ENCODE measurements at places on chromosomes 5 and 9.

DNA sequence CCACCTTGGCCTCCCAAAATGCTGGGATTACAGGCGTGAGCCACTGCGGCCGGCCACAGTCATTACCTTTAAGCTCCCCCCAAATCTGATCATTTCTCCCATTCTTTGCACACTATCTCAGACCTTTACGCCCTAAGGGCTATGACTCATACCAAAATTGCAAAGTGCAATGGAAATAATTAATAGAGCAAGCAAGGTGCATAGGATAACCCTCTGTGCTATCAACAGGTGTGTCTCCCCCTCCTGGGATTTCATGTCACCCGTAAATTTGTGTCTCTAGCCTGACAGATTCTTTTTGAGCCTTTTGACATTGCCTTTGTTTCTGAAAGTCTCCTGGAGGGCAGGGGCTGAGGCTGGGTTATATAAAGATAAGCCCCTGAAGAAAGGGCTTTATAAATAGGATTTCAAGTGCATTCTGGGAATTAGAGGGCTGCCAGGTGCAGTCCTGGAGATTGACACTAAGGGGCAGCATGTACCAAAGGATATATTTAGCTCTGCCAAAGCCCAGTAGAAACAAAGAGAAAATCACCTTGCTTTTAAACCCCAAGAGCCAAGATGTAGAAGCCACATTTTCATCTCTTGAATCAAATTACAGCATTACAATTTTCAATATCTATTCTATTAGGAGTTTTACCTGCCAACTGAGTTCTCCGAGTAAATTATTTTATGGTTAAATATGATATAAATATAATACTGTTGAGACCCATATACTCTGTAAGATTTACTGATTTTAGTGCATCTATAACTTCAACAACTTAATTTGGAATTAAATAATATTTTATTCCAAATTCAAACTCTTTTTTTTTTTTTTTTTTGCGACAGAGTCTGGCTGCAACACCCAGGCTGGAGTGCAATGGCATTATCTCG lies 18.2 kb downstream of the S100Z start:
- DNase-seq: peak; percentile 80

DNA sequence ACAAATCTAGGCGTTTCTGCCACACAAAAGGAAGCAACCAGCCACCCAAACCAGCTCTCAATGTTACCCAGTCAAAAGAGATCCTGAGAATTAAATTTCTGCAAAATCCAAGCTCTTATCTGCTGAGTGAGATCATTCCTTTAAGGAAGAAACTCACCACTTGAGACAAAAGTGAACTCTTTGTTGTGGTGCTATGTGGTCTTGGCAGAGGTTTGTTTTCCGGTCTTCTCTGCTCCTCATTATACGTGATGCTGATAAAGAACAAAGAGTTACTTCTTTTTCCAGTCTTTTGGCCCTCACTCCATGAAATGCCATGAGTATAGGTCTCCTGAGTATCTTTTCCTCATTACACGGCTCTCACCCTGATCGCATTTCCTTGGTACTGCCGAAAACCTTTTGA lies 82.1 kb downstream of the PRKACG start:
- no peak for DNase-seq

- DNase-seq: no peak
Measured at GRCh38 chr5:125311743-125312142, 565.3 kb upstream of the ZNF608 start.

- DNase-seq: no peak
Measured at GRCh38 chr5:80067016-80067415, 31.9 kb downstream of the THBS4 start.

DNA sequence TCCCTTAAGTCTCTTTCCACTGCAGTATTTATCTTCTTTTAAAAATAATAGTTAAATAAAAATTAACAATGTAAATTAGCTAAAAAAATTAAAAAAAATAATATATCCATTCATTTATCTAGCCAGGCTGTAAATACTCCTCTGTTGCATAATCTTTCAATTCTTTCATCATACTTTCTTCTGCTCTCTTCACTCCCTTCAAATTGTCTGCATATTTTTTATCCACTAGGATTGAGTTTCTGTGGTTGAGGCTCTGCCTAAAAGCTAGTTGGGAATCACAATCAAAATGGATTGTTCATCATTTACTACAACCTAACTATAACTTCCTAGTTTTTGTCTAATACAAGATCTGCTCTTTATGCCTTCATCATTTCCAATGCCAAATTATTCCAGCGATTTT lies 182.2 kb downstream of the PDE4D start:
- no peak for DNase-seq

DNA sequence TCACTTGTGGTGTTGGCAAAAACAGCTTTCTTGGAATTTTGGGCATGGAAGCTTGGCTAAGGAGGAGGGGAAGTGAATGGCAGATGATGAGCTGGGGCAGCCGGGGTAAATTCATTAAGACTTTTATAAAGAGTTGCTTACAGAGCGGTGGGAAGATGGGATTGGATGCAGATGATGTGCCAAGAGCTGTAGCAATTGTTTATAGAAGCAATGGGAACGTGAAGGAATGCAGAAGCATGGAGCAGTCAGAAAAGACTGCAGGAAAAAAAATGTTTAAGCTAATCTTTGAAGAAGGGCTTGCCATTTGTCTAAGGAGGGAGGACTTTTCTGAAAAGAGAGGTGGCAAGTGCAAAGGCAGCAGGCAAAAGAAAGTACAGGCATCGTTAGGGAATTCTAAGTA lies 86.6 kb upstream of the SHISAL2B start:
- DNase-seq: no peak

GRCh38 chr9:127399736-127400269 lies 2.8 kb downstream of the SLC2A8 start:
- no peak for DNase-seq

DNA sequence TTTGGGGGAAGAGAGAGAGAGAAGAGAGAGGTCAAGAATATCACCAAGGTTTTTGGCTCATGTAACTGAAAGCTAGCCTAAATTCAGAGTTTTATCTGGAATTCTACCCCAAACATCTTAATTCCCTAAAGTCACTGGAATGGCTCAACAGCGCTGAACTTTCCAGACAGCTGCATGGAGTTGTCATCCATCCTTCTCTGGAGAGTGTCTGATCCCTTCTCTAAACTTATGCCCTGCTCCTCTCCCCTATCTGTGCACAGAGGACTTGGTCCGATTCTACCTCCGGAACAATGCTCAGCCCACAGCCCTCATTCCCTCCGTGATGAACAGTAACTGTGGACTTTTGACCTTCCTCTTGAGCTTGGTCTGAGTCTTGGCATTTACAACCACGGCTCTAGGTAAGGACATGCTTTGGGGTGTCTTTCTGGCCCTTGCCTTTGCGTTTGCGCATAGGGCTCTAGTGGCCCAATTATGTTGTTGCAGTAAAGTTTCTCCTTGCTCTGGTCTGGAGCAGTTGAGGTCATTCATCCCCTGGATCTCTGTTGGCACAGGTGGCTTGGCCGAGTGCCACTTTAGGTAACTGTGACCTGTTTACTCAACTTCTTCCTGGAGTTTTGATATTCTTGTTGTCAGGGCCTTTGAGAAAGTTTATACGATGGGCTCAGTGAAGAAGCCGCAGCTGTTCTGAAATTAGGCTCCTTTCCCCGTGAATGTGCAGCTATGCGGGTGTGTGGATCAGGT lies 18.3 kb upstream of the CD180 start:
- DNase-seq: no peak

GRCh38 chr9:120235081-120235480 lies 344.9 kb downstream of the CDK5RAP2 start:
- no peak for DNase-seq

GRCh38 chr5:160547872-160548271 lies 126.2 kb downstream of the PTTG1 start:
- no peak for DNase-seq

DNA sequence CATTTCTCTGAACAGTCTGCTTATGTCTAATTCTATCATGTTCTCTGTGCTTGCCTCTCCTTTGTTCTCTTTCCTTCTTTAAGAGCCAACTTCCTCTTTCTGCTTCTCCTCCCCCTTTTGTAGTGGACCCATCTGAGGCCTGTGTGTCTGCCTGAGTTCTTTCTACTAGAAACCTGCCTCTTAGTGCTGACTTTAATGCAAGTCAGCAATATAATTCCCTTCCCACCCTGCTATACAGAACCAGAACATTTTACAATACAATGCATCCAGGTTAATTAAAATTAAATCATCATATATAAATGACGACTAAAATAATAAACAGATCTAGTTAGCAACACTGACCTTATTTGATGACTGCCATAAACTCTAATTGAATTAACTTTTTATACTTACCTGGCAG lies 82.6 kb upstream of the GAS1 start:
- DNase-seq: no peak

DNA sequence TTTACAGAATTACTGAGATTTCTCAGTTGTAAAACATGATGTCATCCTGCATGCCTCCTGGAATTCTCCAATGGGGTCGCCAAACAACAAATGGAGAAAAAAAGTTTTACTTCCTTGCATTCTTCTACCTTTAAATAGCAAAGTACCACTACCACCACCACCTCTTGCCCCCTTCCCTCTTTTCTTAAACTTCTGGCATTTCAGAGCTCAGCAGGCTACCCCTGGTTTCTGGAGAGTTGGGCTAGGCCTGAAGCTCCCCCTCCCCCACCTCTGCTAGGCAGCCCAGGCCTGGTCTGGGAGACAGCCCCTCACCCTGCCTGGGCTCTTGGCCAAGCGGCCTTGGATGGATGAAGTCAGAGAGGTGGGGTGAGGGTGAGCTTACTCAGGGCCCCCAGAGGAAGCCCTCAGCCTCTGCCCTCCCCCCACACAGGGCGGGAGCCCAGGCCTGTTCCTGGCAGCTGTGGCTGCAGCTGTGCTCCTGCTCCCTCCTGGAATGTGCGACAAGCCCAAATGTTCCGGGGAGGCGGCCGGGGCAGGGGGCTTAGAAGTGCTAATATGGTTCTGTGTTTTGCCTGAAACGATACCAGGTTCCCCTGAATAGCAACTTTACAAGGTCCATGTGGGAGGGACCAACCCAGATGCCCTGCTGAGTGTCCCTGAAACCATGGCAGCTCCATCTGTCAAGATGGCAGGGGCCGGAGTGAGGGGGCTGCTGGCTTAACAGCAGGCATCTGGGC lies 6.0 kb upstream of the CCIN start:
- no peak for DNase-seq

DNA sequence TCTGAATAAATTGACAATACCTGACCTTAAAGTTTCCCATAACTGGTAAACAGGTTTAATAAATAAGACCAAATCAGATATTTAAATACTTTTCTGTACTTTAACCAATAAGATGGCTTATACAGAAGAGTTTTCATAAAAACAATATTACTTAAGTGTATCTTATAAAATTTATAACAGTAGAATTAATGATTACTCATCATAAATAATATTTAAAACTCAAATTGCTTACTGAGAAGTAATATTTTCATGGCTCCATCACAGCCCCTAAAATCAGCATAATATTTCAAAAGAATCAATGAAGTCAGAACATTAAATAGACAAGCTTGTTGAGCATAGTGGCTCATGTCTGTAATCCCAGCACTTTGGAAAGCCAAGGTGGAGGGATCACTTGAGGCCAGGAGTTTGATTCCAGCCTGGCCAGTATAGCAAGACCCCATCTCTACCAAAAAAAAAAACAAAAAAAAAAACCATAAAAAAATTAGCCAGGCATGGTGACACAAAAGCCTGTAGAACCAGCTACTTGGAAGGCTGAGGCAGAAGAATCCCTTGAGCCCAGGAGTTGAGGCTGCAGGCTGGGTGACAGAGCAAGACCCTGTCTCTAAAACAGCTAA lies 23.5 kb downstream of the HOMER1 start:
- DNase-seq: no peak

GRCh38 chr9:90815944-90816357 lies 14.3 kb downstream of the SYK start:
- DNase-seq: no peak

DNA sequence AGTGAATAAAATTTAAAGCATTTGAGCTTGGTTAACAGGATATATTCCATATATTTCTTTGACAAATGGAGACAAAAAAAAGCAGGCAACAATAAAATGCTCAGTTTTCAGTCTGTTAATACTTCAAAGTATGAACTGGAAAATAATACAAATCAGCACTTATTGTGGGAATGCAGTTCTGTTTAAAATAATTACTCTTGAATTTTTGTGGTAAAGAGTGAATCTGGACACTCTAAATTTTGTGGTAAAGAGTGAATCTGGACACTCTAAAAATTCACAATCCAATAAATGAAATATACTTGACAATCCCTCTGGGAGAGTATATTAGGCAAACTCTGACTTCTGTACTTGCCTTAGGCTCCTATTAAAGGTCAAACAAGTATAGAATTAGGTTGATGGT lies 141.9 kb upstream of the RASA1 start:
- no peak for DNase-seq

DNA sequence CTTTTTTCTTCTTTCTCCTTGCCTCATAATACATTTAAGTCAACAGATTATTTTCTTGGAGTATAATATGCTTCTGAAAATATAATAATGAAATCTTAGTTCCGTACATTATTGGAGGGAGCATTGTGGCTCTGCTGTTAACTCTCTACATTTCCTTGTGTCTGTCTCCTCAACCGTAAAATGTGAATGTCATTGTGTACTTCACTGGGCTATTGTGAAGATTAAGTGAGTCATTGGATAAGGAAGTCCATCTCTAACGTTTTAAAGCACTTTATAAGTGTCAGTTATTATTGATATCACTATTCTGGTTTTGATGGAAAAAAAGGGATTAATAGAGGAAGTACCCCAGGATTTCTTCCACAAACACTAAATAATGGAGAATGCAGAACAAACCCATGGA lies 304.5 kb upstream of the RFX3 start:
- DNase-seq: no peak

GRCh38 chr5:134437847-134438581 lies 26.3 kb upstream of the CDKN2AIPNL start:
- no peak for DNase-seq

- no peak for DNase-seq
Measured at GRCh38 chr9:127846443-127847177, 7.8 kb downstream of the ENG start.

DNA sequence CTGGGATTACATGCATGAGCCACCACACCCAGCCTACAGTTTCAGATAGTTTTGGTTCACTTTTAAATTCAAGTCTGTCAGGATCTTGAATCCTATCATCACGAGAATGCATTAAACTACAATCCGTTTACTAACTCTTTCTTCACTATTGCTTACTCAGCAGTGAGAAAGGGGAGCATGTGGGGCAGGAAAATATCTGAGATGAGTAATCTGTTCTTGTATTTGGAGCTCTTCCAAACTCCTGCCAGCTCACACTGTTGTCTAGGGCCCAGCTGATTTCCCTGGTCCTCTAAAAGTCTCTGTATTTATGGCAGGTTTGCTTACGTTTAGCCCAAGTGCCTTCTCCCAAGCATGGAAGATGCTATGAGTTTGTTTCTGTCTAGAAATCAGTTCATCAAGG lies 152.2 kb downstream of the FGF18 start:
- no peak for DNase-seq

- DNase-seq: no peak
Measured at GRCh38 chr9:84711936-84712335, 42.4 kb downstream of the NTRK2 start.

All from activated CD8-positive, alpha-beta memory T cell treated with anti-CD3 and anti-CD28 coated beads for 24 hours (primary cell).